Brain (organoid and tissue), 16 donors: ENCODE measurements at places on chromosomes 7 and 10.

- DNase-seq: peak; percentile 88
These were observed 61.4 kb upstream of the GPR158 start for GRCh38 chr10:25113191-25114035.

DNA sequence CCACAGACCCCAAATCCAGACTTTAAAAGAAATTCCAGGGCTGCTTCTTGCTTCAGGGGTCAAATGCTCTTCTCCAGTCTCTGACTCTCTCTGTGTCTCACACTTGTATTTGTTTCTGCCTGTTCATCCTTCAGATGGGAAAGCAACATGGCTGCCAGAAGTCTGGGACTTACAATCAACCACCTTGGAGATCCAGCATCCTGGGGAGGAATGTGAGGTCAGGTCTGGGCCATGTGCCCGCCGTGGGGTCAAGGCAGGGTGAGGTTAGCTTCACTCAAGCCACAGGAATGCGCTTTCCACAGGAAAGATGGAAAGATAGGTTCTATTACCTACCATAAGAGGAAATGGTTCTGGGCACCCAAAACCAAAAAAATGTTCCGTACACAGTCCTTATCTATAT is 34.3 kb upstream of the NPVF start:
- DNase-seq: no peak

- DNase-seq: no peak
These were observed 49.1 kb downstream of the CHST15 start for GRCh38 chr10:124044143-124044862.

- no peak for DNase-seq
These were observed 4.4 kb downstream of the RNF216 start for GRCh38 chr7:5776894-5777660.

DNA sequence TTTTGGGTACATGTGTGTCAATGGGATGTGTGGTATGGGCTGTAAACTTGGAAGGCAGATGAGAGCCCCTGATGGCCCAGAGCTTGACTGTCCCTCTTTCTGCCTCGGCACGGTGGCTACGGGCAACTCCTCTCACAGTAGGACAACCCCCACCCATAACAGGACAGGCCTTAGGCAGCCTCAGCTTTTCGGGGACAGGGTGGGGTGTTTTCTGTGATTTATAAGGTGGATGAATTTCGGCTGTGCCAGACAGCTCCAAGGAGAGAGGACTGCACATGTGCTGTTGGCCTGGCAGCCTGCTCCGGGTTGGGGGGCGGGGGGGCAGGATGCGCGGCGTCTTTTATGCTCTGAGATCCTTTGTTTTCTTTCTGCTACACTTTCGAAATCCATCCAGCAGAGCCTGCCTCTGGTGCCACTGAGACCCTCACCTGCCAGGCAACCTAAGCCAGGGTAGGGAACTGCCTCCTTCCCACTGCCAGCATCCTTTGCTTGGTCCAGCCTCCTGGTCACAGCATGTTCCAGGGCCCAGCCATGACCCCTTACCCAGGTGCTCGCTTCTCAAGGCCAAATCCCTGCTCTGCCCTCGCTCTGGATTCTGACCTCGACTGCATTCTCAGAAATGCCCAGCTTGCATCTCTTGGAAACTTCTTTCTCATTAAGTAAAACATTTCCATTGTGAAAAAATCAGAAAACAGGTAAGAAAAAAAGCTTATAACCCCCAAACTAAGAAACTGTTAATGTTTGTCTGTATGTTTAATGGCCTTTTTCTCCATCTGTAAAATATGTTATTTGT is 15.4 kb upstream of the BTBD16 start:
- no peak for DNase-seq

DNA sequence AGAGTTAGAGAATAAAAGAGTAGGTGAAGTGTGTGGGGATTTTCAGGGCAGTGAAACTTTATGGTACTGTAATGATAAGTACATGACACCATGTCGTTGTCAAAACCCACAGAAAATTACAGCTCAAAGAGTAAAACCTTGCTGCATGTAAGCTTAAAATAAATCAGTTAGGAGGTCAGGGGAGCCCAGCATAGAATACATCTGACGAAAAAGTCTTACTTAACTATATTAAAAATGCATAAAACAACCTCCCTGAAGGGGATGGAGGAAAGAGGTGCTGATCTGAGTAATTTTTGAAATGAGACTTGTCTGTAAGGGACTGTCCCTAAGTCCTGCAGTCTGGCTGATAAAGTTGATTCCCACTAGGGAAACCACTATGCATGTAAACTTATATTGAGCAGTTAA is 49.8 kb upstream of the AKR1E2 start:
- DNase-seq: no peak

- DNase-seq: no peak
These were observed 19.9 kb upstream of the SEC61G start for GRCh38 chr7:54778696-54779540.

GRCh38 chr10:132735923-132736391 is 50.0 kb downstream of the NKX6-2 start:
- DNase-seq: peak; percentile 74

DNA sequence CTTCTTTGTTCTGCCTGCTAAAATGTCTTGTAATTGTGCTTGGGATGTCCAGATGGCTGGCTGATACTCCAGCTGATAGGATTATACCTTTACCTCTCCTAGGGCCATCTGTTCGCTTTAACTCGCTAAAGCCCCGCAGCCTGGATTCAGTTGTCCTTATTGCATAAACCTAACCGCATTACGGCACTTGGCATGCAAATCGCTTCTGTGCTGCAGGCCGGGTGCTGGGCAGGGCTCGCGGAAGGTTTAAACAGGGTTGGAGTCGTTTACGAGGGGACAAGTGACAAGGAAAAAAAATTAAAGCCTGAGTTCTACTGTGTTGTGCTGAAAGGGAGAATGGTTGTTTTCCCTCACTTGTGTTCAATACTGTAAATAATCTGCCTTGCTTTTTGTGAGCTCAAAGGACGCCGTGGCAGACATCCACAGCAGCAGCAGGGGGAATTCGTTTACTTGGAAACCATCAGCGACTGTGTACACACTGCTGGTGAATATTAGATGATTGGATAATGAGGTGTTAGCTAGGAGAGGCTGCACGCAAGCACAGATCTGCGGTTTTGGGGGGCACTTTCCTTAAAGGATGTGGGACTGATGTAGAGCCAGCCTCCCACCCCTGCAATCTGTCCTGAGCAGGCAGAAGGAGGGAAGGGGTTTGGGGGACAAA is 93.0 kb downstream of the EBF3 start:
- peak; percentile 91 for DNase-seq

- peak; percentile 13 for DNase-seq
These were observed 37.0 kb upstream of the IL15RA start for GRCh38 chr10:6014241-6014761.

DNA sequence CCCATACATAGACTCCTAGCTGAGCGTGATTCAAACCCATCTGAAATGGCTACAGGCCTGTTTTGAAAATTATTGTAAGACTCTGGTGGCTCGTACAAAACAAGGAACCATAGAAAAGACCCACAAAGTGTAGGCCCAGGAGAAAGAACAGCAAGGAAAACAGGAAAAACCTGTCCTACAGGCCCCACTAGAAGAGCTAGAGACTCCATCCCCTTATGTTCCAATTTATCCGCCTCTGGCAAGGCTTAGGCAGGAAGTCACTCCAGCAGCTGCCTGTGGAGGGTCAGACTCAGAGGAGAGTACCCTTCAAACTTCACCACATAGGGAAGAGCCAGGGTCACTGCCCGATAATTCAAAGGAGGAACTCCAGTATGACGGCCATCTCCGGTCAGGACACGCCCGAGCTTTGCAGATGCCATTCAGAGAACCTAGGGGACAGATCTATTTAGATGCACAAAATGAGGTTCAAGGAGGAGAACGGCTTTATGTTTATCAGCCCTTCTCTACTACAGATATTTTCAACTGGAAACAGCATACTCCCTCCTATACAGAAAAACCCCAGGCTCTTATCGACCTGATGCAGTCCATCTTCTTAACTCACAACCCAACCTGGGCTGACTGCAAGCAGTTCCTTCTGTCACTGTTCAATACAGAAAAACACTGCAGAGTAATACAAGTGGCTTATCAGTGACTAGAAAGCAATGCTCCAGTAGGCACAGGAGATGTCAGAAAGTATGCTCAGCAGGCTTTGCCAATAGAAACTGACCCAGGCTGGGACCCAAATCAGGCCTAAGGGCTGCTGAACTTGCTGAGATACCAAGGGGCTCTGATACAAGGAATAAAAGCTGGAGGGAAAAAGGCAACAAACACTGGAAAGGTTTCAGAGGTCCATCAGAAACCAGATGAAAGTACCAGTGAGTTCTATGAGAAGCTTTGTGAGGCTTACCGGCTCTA is 8.6 kb upstream of the ZNF33B start:
- no peak for DNase-seq

DNA sequence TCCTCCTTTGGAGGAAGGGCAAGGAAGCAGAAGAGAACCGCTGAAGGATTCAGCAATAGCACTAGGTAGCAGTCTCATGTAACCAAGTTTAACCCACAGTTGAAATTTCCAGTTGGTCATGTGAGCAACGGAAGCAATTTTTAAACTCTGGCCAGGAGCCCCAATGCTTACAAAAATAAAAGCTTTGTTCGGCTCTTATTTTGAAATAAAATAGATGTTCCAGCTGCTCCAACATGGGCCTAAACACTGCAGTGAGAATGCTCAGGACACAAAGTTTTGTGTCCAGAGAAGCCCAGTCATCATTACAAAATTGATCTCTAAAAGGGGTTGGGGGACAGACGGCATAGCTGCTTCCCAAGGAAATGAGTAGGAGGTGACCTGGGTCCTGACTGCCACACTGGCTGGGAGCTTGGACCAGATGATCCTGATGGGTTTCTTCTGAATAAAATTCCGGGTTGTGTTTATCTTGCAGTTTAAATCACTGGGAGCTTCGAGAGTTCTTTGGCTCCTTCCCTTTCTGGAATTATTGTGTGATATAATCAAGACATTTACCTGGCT is 452 bp upstream of the TMEM140 start:
- no peak for DNase-seq

- no peak for DNase-seq
These were observed 31.9 kb downstream of the DLD start for GRCh38 chr7:107922886-107923285.

DNA sequence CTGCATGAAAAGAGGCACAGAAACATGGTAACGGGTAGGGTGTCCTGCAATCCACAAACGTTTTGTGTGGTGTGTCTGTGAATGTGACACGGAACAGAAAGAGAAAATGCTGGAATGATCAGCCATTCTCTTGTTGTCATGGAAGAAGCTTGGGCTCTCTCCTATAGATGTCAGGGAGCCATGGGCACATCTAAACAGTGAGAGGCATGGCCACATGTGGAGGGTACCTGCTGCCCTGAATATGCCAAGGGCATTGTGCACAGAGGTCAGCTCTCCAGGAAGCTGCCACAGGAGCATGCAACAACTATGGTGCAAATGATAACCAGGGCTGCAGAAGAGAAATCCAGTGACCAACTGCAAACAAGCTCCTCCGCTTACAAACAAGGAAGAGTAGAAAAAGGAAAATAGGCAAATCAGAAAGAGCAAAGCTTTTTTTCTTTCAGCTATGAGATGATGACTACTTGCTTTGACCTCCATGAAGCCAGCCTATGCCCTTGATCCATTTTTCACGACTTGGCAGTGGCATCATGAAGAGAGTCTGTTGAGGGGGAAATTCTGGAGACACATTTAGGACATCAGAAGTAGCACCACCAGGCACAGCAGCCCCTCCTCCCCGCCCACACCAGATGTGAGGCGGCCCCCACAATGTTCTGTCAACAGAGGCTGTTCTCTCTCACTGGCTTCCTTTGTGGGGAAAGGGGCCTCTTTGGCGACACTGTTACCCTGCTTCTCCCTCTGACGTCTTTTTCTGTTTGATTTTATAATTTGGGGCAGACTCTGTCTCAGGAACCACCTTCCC is 4.8 kb upstream of the PDE1C start:
- DNase-seq: no peak

DNA sequence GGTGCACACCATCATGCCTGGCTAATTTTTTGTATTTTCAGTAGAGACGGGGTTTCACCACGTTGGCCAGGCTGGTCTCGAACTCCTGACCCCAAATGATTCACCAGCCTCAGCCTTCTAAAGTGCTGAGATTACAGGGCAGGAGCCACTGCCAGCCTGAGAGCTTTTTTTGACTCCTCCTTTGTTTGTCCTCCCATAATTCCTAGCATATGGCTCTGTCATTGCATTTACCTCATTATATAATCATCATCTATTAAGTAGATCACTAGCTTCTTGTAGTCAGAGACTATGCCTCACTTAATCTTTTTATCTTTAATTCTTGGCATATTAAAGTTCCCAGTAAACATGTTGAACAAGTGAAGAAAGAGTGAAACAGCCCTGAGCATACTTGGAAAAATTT is 82.1 kb downstream of the CPEB3 start:
- no peak for DNase-seq

DNA sequence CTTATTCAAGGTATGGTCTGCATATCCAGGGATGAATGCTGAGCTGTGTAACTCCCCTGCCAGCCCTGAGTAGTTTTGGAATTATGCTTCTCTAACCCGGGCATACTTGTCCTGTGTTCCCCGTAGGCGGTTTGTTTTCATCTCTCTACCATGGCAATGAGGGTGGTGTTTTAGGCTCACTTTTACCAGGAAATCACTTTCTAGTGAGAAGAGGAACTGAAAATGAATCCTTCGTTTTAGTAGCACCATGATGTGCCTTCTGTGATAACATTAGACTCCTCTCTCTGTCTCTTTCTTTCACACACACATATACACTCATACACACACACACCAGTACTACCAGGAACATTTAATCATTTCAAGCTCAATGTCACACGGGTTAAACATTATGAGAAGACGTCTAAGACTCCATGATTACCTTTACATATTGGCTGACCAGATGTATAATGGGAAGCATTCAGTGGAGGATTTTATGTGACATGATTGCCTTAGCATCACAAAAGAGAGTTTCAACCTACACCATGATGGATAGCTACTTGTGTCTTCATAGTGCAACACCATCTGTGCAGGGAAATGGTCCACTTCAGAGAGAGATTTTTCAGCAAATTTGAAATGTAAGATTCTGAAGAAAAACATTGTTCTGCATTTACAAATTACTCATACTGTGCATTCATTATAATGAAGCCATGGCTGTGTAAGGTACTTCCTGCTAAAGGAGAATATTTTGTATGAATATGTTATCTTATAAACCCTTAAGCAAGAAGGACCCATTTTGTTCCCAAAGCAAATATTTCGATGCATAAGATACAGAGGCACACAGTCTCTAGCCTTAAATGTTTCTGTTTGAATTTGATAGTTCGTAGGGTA is 31.0 kb upstream of the PFKP start:
- no peak for DNase-seq

GRCh38 chr10:35896001-35896400 is 253.9 kb upstream of the FZD8 start:
- no peak for DNase-seq
